ENCODE measurements at places on chromosomes 11 and 22.

DNA sequence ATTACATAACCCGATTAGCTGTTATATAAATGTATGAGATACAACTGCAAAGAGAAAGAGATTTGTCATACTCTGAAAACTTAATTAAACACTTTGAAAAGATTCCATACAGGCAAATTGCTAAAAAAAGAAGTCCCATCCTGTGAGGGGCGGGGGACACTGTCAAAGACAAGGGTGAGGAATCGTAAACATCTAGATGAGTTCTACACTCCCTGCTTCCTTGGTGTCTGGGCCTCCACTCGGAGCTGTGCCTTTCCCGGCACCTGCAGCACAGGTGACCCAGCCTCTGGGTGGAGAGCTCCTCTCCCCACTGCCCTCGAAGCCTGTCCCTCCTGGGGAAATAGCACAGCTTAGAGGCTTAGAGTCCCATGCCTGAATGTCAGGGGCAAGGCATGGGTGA is 69.2 kb upstream of the CRYBB3 start:
- DNase-seq: no peak

DNA sequence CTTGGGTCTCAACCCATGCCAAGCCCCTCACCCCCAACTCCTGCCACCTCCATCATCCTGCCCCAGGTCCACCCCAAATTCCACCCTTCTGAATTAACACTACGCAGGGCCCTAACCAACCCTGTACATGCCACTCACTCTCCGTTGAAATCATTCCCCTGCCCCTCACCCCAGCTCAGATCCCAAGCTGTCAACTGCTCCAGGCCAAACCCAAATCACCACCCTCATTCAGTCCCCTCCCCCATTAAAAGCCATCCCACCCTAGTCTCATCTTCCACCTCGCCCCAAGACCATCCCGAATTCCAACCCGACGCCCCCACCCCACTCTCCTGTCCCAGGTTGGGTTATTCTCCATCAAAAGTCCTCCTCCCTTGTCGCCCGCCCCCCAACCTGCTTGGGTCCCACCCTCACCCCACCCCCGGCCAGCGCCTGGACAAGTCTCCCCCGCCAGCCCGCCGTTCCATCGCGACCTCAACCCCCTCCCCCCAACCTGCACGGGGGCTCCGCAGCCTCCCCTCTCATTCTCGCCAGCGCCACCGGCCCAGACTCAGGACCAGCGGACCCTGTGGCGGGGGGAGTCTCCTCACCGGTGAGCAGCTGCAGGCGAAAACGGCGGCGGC is 466 bp downstream of the FAM168A start:
- DNase-seq: no peak

DNA sequence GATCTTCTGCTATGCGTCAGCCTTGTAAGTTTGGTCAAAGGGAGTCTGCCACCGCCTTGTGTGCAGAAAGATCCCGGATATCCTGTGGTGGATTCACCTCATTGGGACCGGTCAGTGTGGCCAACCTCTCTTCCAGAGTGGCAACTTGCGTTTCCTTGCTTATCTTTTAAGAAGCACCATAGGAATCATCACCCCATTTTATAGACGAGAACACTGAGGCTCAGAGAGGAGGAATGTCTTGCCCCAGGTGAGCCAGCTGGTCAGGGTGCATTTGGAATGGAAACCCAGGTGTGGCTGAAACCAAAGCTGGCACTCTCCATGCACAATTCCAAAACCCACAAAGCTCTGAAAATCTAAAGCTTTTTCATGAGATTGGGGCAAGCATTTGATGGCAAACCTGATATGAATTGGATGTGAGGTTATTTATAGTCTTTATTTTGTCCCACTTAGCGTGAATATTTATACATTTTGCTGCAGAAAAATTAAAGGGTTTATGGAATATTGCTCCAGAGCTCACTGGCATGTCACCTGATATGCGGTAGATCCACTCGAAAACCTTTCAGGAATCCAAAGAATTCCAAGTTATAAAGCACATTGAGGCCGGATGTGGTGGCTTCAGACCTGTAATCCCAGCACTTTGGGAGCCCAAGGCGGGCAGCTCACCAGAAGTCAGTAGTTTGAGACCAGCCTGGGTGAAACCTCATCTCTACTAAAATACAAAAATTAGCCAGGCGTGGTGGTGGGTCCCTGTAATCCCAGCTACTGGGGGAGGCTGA is 12.1 kb upstream of the EIF3D start:
- DNase-seq: no peak

DNA sequence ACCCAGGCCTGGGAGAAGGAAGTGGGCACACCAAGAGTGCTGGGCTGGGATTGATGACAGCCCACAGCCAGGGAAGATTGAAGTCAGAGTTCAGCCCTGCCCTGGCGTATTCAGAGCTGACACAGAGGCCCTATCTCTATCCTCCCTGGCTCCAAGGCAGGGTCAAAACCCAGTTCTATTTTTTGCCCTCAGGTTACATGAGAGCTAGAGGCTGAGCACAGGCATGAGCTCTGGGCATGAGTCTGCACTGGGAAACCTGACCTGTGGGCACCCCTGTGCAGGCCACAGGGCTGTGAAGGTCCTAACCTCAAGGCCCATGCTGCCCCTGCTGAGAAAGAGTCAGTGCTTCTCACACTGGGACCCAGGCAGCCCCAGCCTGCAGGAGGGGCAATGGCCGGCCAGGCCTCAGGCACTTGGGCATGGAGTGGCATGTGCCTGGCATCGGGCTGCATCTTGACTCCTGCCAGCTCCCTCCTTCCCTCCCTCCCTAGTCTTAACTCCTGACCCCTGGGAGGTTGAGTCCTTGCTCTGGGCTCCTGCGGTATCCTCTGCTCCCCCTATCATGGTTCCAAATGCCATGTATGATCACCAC is 5.4 kb downstream of the SLC35E4 start:
- no peak for DNase-seq

DNA sequence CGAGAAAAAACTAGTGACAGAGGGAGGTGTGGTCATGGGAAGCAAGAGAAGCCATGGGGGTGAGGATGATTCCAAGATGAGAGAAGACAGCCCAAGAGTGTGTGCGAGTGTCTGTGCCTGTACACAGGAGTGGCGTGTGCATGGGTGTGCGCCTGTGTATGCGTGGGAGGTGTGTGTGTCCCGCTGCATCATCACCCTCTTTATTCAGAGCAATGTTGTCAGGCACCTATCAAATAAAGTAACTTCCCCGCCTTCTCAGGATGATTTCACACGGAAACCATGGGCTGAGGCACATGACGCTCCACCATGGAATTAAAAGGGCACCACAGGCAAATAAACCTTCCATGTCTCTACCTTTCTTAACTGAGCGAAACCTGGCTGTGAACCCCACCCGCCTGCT is 24.6 kb downstream of the MS4A10 start:
- no peak for DNase-seq

DNA sequence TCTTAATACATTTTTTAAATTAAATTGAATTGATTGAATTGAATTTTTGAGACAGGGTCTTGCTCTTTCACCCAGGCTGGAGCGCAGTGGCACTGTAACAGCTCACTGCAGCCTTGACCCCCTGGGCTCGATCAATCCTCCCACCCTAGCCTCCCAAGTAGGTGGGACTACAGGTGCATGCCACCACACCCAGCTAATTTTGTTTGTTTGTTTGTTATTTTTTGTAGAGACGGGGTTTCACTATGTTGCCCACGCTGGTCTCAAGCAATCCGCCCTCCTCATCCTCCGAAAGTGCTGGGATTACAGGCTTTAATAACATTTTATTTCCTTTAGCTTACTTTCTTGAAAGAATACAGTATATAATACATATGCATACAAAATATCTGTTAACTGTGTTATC is 226.9 kb downstream of the BUD13 start:
- no peak for DNase-seq

DNA sequence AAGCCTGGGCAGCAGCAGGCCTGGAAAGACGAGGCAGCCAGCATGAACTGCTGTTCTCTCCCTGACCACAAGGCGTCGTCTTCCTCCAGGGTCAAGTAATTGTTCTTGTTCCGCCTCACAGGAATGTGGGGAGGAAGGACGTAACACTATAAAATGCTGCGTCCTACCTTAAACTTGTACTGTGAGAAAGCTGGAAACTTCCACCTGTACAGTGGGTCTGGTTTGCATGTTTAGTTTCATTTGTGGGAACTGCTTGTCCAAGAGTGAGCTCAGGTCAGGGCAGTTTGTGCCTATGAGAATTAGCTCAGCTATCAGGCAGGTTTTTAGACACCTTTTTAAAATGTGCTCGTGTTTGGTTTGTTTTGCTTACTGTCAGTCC is 55.2 kb downstream of the PANX1 start:
- peak; percentile 30 for DNase-seq

Data from memory B cell (primary cell).